ENCODE measurements at places on chromosomes 16 and 17.

- no peak for DNase-seq
These were observed 21.4 kb upstream of the C17orf113 start for GRCh38 chr17:42071810-42072209.

GRCh38 chr17:47821031-47821423, 567 bp downstream of the OSBPL7 start:
- no peak for DNase-seq

GRCh38 chr16:7976563-7976962, 613.7 kb downstream of the TMEM114 start:
- no peak for DNase-seq

DNA sequence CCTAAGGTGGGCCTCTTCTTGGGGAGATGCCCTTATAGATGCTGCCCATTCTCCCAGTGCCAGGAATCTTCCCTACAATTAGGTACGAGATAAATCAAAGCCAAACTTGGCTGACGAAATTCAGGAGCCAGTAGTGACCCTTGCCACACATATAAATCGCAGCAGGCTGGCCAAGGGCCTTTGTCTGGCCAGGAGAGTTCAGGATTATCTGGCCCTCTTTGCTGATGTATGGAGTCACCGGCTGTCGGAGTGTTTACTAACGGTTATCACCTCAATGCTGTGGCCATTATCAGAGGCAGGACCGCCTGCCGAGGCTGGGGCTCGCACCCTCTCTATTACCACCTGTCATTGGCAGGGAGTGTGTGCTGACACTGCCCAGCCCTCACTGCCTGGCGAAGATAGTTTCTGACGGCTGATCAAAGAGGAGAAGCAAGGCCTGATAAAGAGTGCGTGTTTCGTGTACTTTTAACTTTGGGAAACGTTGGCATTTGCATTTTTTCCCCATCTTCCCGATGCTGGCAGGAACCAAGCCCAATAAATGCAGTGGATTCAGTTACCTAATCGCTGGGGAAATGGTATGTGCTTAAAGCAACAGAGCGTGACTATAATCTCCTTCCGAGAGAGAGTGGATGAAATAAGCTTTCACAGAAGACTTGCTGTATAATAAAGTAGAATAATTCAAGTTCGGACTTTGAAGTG, 32.8 kb upstream of the TBX2 start:
- DNase-seq, result no peak

- no peak for DNase-seq
These were observed 124.5 kb upstream of the CCL2 start for GRCh38 chr17:34130544-34130943.

- DNase-seq, result no peak
These were observed 42.2 kb downstream of the RPTOR start for GRCh38 chr17:80586846-80587228.

- no peak for DNase-seq
These were observed 2.7 kb upstream of the C17orf99 start for GRCh38 chr17:78143214-78144146.

DNA sequence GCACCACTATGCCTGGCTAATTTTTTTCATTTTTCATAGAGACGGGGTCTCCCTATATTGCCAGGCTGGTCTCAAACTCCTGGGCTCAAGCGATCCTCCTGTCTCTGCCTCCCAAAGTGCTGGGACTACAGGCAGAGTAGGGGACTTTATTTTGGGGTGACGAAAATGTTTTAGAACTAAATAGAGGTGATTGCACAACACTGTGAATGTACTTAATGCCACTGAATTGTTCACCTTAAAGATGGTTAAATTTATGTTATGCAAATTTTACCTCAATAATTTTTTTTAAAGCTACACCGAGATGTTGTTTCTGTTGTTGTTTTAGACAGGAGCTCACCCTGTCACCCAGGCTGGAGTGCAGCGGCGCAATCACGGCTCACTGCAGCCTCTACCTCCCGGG, 111.9 kb upstream of the SEC14L1 start:
- no peak for DNase-seq

- no peak for DNase-seq
These were observed 586 bp downstream of the MEAK7 start for GRCh38 chr16:84503751-84504395.

GRCh38 chr16:13154799-13155198, 253.4 kb downstream of the SHISA9 start:
- DNase-seq, result no peak

DNA sequence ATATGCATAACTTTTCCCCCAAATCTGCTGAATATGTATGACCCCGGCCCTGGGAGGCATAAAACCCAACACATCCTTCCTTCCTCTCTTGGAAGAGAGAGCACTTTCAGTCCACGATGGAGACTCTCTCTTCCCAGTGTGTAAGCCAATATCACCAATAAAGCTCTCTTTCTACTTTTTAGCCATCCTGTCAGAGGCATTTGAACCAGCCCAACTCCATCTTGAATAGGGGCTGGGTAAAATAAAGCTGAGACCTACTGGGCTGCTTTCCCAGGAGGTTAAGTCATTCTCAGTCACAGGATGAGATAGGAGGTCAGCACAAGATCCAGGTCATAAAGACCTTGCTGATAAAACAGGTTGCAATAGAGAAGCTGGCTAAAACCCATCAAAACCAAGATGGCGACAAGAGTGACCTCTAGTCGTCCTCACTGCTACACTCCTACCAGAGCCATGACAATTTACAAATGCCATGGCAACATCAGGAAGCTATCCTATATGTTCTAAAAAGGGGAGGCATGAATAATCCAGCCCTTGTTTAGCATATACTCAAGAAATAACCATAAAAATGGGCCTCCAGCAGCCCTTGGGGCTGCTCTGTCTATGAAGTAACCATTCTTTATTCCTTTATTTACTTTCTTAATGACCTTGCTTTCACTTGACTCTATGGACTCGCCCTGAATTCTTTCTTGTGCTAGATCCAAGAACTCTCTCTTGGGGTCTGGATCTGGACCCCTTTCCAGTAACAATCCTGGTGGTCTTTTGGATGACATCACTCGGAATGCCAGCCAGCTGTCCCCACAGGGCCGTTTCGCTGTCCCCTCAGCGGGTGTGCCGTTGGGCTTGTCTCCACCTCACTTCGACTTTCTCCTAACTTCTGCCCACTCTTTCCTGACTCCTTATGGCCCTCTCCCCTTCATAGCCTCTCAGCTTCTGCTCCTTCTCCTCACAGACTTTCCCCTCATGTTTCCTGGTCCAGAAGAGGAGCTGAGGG, 53.4 kb upstream of the NKD1 start:
- no peak for DNase-seq

GRCh38 chr16:6081320-6081976, 983.9 kb upstream of the EEF2KMT start:
- DNase-seq, result no peak

- DNase-seq, result no peak
These were observed 77.2 kb downstream of the NT5M start for GRCh38 chr17:17380145-17380925.

- DNase-seq, result no peak
These were observed 90.3 kb downstream of the EMP2 start for GRCh38 chr16:10490141-10490540.

DNA sequence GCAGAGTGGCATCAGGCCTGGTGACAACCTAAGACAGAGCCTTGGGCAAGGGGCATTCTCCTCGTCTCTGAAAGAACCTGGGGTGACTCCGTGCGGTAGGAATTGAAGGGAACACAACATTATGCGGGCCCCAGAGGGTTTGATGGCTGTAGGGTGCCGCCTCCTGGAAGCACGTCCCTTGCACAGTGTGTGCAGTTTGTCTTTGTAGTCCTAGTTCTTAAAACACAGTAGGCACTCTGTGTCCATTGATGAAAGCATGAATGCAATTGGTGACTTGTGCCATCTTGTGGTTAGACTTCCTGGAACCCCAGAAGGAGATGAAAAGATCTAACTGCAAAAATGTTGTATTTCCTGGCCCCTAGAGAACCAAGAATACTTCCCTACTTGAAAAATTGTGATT, 279.8 kb downstream of the UTP18 start:
- no peak for DNase-seq

DNA sequence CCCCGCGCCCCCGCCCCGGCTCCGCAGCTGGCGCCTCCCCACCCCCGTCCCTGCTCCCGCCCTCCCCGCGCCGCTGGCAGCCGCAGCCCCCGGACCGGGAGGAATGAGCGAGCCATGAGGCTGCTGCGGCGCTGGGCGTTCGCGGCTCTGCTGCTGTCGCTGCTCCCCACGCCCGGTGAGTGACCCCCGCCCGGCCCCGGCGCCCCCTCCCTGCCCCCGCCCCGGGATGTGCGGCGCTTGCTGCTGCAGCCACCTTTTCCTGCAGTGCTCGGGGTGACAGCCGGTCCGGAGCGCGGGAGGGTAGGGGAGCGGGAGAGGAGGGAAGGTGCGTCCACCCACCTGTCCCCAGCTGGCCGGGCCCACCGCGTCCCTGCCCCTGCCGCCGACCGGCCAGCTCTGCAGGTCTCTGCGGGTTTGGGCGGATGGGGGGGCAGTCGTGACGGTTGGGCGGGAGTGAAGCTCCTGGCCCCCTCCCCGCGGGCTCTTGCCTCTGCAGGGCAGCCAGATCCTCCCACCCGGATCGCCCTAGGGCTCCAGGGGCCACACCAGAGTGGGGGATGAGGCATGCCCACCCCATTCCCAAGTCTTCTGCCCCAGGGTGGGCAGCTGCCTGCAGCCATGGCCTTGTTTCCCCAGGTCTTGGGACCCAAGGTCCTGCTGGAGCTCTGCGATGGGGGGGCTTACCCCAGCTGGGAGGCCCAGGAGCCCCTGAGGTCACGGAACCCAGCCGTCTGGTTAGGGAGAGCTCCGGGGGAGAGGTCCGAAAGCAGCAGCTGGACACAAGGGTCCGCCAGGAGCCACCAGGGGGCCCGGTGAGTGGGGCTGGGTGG, 513 bp downstream of the ADAM11 start:
- peak; percentile 2 for DNase-seq

- no peak for DNase-seq
These were observed 829 bp downstream of the PITPNM3 start for GRCh38 chr17:6555331-6556120.

DNA sequence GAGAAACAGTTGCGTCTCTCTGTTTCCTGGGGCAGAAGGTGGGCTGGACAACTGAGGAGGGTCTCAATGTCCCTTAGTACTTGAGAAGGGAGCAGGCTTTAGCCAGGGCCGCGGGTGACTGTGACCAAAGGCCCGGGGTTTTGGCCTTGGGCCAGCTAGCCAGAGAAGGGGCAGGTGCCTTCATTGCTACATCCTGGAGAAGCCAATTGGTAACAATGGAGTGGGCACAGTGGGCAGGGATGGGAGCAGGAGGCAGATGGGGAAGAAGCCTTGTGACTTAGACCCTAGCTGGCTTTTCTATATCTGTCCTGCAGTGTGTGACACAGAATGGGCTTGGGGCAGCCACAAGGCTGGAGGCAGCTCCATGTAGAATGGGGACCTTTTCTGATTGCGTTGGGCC, 46.0 kb downstream of the CLEC16A start:
- no peak for DNase-seq

DNA sequence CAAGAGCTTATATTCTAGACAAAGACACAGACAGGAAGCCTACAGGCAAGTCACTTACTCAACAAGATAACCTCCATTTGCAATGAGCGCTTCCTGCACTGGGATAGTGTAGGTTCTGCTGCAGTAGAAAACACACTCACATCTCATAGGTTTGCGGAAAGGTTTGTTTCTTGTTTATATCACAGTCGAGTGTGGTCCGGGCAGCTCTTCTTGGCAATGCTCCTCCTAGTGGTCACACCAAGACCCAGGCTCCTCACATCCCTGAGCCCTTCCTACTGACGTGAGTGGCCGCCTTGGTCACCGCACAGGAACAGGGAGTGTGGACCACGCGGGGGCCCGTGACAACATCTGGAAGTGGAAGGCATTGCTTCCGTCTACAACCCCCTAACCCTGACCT, 48.0 kb upstream of the RBFOX3 start:
- no peak for DNase-seq

- no peak for DNase-seq
These were observed 12.9 kb downstream of the RPUSD1 start for GRCh38 chr16:775236-775796.

- no peak for DNase-seq
These were observed 328.1 kb upstream of the MON1B start for GRCh38 chr16:76862901-76863300.

DNA sequence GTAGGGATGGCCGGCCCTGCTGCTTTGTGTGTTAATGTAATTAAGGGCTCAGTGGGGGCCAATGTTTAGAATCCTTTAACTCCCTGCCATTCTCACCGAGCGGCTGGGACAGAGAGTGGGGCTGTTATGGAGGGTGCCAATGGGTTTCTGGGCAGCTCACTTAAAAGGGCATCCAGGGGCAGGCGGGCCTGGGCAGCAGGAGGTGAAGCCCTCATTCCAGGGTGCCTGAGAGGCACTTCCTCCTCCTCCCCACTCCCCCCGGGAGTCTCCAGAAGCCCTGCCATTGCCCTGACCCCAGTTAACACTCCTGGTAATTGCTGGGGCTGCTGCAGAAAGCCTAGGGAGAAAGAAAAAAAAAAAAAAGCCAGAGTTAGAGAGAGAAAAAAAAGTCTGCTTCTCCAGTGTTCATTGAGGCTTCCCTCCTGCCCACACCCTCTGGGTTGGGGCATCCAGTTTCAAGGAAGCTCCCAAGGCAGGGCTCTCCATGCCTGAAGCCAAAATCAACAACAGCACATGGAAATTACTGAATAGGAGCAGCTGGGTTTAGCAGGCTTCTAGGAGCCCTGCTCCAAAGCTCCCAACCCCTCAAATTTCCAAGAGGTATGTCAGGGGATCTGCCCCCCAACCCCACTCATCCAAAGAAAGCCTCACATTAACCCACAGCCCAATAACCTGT, 28.0 kb downstream of the CUEDC1 start:
- DNase-seq, result no peak

DNA sequence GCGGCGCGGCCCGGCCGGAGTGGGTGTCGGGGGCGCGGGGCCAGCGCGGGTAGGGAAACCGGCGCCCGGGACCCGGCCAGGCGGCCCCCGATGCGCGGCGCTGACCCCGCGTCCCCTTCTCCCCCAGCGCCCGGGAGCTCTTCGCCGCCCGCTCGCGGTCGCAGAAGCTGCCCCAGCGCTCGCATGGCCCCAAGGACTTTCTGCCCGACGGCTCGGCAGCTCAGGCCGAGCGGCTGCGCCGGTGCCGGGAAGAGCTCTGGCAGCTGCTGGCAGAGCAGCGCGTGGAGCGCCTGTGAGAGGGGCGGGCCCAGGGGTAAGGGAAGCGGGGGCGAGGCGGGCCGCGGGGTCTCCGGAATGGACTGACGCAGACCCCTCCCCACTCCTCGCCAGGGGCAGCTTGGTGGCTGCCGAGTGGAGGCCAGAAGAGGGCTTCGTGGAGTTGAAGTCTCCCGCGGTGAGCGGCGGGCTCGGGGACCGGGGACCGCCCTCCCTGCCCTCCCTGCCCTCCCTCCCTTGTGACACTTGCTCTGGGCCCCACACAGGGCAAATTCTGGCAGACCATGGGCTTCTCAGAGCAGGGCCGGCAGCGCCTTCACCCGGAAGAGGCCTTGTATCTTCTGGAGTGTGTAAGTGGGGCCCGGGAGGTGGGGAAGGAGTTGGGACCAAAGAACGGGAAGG, 430 bp downstream of the TSEN54 start:
- peak; percentile 49 for DNase-seq

- DNase-seq, result no peak
These were observed 158.8 kb downstream of the CCDC182 start for GRCh38 chr17:57586196-57586740.

- DNase-seq, result peak; percentile 49
These were observed 22.1 kb downstream of the TRIM25 start for GRCh38 chr17:56891751-56892150.

GRCh38 chr17:74499992-74500391, 31.3 kb downstream of the CD300LB start:
- DNase-seq, result no peak

GRCh38 chr17:5164436-5164835, 27.2 kb downstream of the ZNF594 start:
- DNase-seq, result no peak
